ENCODE measurements at places on chromosomes 12 and 14. TPM values are rescaled to one million over a fixed set of nuclear protein-coding genes. Genes with fewer than 3 reads are reported as not detected.
A peak's percentile ranks its signal among the peaks of the same experiment; 100 is the strongest.

GRCh38 chr12:19034937-19035336 is 94.6 kb upstream of the PLEKHA5 start:
- H3K27me3 ChIP-seq, result no peaks in the 10 kb centered on the region
- no peak overlapping the region for H3K27ac ChIP-seq
- H3K4me1 ChIP-seq, result peaks cover 31% of the 10 kb centered on the region

GRCh38 chr12:57367121-57367520 is 63.7 kb downstream of the R3HDM2 start:
- no peak for DNase-seq
- H3K4me3 ChIP-seq, result no peak overlapping the region
- H3K36me3 ChIP-seq, result no peaks in the 10 kb centered on the region
- H3K27ac ChIP-seq, result peak overlapping the region; percentile 45
- no peaks in the 10 kb centered on the region for H3K27me3 ChIP-seq

- peak; percentile 51 for DNase-seq
- H3K27me3 ChIP-seq, result peaks cover 5% of the 10 kb centered on the region
- H3K36me3 ChIP-seq, result no peaks in the 10 kb centered on the region
- H3K4me3 ChIP-seq, result no peak overlapping the region
Measured at GRCh38 chr12:2583091-2583497, 211.7 kb upstream of the FKBP4 start.

DNA sequence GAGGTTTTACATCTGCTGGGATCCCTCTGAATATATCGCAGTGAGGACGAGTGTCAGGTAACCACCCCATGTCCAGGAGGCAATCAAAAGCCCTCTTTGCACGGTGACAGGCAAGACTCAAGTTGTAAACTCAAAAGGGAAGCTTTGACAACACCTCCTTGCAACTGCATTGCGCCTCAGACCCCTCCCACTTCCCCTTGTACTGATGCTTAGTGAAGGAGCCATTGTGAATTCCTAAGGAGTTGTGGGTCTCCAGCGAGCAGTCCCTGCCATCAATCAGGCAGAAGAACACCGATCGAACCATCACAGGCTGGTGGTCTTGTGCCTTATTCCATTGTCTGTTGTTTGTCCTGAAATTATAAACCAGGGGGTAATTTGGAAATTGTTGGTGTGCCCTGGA is 112.6 kb downstream of the CCDC60 start:
- no peak overlapping the region for H3K4me3 ChIP-seq
- H3K27ac ChIP-seq, result no peak overlapping the region
- H3K27me3 ChIP-seq, result no peaks in the 10 kb centered on the region
- no peaks in the 10 kb centered on the region for H3K4me1 ChIP-seq
- no peak for DNase-seq

DNA sequence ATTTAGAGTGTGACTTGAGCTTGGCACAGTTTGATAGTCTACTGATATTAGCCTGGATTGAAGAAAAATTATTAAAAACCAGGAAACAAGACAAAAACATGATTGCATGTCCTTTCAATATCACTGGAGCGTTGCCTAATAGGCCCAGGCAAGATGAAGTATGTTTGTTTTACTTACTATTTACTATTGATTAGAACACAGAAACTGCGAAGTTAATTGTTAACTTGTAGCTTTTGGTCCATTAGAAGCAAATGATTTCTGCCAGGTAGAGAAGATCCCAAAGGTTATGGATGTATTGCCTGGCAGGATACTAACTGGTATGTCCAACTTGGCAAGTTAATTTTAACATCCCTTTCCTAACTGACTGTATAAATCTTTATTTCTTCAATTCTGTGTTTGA is 268.9 kb downstream of the ETNK1 start:
- no peaks in the 10 kb centered on the region for H3K4me1 ChIP-seq
- H3K27me3 ChIP-seq, result no peaks in the 10 kb centered on the region
- no peak overlapping the region for H3K27ac ChIP-seq
- H3K36me3 ChIP-seq, result no peaks in the 10 kb centered on the region
- no peak for DNase-seq

The KRT75 gene
- total RNA-seq, result not detected

The TOMM20L gene
- 1.2 TPM for total RNA-seq

- no peak for DNase-seq
- no peaks in the 10 kb centered on the region for H3K27me3 ChIP-seq
- H3K36me3 ChIP-seq, result no peaks in the 10 kb centered on the region
- H3K4me3 ChIP-seq, result no peak overlapping the region
Measured at GRCh38 chr12:49225576-49226166, 36.8 kb upstream of the TUBA1A start.

DNA sequence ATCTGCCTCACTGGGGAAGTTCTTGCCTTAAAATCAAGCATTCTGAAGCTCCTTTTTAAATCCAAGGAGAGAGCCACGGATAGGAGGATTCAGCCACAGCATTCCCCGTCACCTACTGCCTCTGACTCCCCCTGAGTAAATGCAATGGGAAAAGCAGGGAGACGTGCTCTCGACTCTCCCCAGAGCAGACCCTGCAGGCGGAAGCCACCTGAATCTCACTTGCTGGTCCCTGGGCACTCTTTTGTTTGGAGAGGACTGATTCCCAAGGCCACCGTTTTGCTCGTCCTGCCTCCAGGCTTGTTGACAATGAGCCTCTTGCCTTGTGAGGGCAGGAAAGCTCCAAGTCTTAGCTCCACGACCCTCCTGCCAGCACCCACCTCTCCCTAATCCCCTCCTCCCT is 204.5 kb downstream of the SLC15A4 start:
- H3K36me3 ChIP-seq, result no peaks in the 10 kb centered on the region
- H3K4me1 ChIP-seq, result no peaks in the 10 kb centered on the region
- H3K4me3 ChIP-seq, result no peak overlapping the region
- no peak for DNase-seq

GRCh38 chr14:55336162-55336561 is 64.9 kb downstream of the FBXO34 start:
- DNase-seq, result no peak
- no peak overlapping the region for H3K4me3 ChIP-seq
- no peaks in the 10 kb centered on the region for H3K36me3 ChIP-seq
- peaks cover 36% of the 10 kb centered on the region for H3K4me1 ChIP-seq
- H3K27ac ChIP-seq, result no peak overlapping the region

The ACIN1 gene
- total RNA-seq, result 193 TPM

GRCh38 chr12:112419297-112420133 is 768 bp downstream of the PTPN11 start:
- peak overlapping the region; percentile 97 for H3K27ac ChIP-seq
- H3K36me3 ChIP-seq, result no peaks in the 10 kb centered on the region
- H3K4me1 ChIP-seq, result peaks cover 8% of the 10 kb centered on the region

The SYCP3 gene
- 0.16 TPM for total RNA-seq

- no peak for DNase-seq
- H3K36me3 ChIP-seq, result no peaks in the 10 kb centered on the region
- no peaks in the 10 kb centered on the region for H3K4me1 ChIP-seq
- no peaks in the 10 kb centered on the region for H3K27me3 ChIP-seq
- H3K4me3 ChIP-seq, result no peak overlapping the region
Measured at GRCh38 chr14:97618917-97619690, 821.9 kb downstream of the VRK1 start.

DNA sequence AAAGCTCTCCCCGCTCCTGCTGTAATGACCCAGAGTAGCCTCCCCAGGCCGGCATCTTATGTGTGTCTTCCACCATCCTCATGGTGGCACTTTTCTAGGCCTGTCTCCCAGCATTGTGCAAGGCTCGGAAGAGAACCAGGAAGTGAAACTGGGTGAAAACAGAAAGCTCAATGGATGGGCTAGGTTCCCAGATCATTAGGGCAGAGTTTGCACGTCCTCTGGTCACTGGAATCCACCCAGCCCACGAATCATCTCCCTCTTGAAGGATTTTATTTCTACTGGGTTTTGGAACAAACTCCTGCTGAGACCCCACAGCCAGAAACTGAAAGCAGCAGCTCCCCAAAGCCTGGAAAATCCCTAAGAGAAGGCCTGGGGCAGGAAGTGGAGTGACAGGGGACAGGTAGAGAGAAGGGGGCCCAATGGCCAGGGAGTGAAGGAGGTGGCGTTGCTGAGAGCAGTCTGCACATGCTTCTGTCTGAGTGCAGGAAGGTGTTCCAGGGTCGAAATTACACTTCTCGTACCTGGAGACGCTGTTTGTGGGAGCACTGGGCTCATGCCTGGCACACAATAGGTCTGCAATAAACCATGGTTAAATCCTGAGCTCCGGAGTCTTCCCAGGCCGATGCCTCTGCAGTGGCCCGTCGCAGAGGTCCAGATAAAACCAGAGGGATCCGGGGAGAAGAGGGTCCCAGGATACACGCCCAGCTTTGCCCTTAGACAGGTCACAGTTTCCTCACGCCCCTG is 15.6 kb downstream of the ACVRL1 start:
- H3K27me3 ChIP-seq, result no peaks in the 10 kb centered on the region
- H3K27ac ChIP-seq, result no peak overlapping the region
- no peak for DNase-seq
- H3K36me3 ChIP-seq, result no peaks in the 10 kb centered on the region
- H3K4me1 ChIP-seq, result peaks cover 30% of the 10 kb centered on the region

- no peak overlapping the region for H3K4me3 ChIP-seq
- DNase-seq, result no peak
- no peaks in the 10 kb centered on the region for H3K4me1 ChIP-seq
- H3K36me3 ChIP-seq, result no peaks in the 10 kb centered on the region
- no peaks in the 10 kb centered on the region for H3K27me3 ChIP-seq
Measured at GRCh38 chr14:97185186-97185585, 388.0 kb downstream of the VRK1 start.

The BCAT1 gene
- 391 TPM for total RNA-seq

The TAS2R14 gene
- total RNA-seq, result 3.1 TPM

The SLCO1B1 gene
- 0.18 TPM for total RNA-seq

- no peaks in the 10 kb centered on the region for H3K27me3 ChIP-seq
- H3K4me3 ChIP-seq, result no peak overlapping the region
- H3K27ac ChIP-seq, result no peak overlapping the region
- no peak for DNase-seq
- no peaks in the 10 kb centered on the region for H3K4me1 ChIP-seq
Measured at GRCh38 chr12:106759526-106760183, 14.8 kb upstream of the RIC8B start.

GRCh38 chr12:32115404-32116104 is 8.9 kb downstream of the BICD1 start:
- DNase-seq, result no peak
- H3K27me3 ChIP-seq, result no peaks in the 10 kb centered on the region
- H3K36me3 ChIP-seq, result no peaks in the 10 kb centered on the region
- H3K4me1 ChIP-seq, result no peaks in the 10 kb centered on the region

GRCh38 chr14:40691066-40691465 is 915.6 kb upstream of the LRFN5 start:
- no peaks in the 10 kb centered on the region for H3K36me3 ChIP-seq
- no peak overlapping the region for H3K4me3 ChIP-seq
- H3K27ac ChIP-seq, result no peak overlapping the region
- peaks cover 5% of the 10 kb centered on the region for H3K4me1 ChIP-seq
- no peak for DNase-seq
- H3K27me3 ChIP-seq, result no peaks in the 10 kb centered on the region

GRCh38 chr14:99475660-99476059 is 5.0 kb downstream of the SETD3 start:
- DNase-seq, result no peak
- no peaks in the 10 kb centered on the region for H3K36me3 ChIP-seq
- H3K4me3 ChIP-seq, result no peak overlapping the region
- no peak overlapping the region for H3K27ac ChIP-seq
- no peaks in the 10 kb centered on the region for H3K27me3 ChIP-seq

- DNase-seq, result no peak
- no peaks in the 10 kb centered on the region for H3K27me3 ChIP-seq
- H3K4me1 ChIP-seq, result no peaks in the 10 kb centered on the region
- no peak overlapping the region for H3K4me3 ChIP-seq
Measured at GRCh38 chr12:45828402-45828801, 98.9 kb downstream of the ARID2 start.

DNA sequence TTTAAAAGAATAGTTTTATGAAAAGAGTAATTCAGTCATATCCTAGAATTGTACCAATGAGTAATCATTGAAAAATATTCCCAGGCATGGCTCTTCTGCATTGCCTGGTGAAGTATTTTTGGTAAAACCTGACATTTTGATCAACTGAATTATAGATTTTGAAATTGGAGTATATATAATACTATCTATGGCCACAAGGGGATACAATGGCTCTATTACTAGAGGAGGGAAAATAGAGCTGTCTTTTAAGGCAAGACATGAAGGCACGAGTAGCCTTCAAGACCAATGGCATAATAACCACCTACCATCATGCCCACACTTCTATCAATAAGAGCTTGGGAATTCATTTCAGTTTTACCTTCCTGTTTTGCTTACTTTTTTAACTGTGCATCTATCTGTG is 1241.4 kb upstream of the TMEM132C start:
- H3K36me3 ChIP-seq, result no peaks in the 10 kb centered on the region
- no peak overlapping the region for H3K27ac ChIP-seq
- no peaks in the 10 kb centered on the region for H3K27me3 ChIP-seq
- DNase-seq, result no peak
- H3K4me1 ChIP-seq, result no peaks in the 10 kb centered on the region
- H3K4me3 ChIP-seq, result no peak overlapping the region

The TAS2R13 gene
- 2.0 TPM for total RNA-seq

GRCh38 chr12:2382370-2383155 is 329.8 kb downstream of the CACNA1C start:
- no peak overlapping the region for H3K4me3 ChIP-seq
- no peaks in the 10 kb centered on the region for H3K36me3 ChIP-seq
- peaks cover 5% of the 10 kb centered on the region for H3K4me1 ChIP-seq
- no peaks in the 10 kb centered on the region for H3K27me3 ChIP-seq
- no peak overlapping the region for H3K27ac ChIP-seq
- DNase-seq, result peak; percentile 30

All from Caco-2 (cell line).